ENCODE measurements at places on chromosomes 5 and 9.
A peak's percentile ranks its signal among the peaks of the same experiment; 100 is the strongest.

GRCh38 chr5:103224118-103224893, 34.3 kb upstream of the MACIR start:
- peak; percentile 17 for DNase-seq

GRCh38 chr9:136206602-136207275, 1.8 kb upstream of the LHX3 start:
- no peak for DNase-seq

DNA sequence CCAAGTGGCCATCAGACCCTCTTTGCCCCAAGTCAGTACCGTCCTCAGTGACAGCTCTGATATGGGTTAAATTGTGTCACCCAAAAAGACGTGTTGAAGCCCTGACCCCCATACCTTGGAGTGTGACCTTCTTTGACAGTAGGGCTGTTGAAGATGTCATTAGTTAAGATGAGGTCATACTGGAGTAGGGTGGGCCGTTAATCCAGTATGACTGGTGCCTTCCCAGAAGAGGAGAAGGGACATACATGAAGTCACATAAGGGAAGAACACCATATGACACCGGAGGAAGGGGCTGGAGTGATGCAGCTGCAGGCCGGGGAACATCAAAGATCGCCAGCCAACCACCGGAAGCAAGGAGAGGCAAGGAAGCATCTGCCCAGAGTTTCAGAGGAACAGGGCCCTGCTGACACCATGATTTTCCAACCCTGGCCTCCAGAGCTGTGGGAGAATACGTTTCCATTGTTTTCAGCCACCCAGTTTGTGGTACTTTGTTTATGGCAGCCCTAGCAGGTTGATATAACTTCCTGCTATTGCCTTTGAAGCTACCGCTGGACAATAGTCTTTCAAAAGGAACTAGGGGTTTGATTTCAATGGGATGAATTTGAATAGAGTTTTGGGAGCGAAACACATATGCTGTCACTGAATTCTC, 36.4 kb upstream of the CPEB4 start:
- DNase-seq, result no peak

- DNase-seq, result no peak
Measured at GRCh38 chr5:11422342-11422741, 481.9 kb downstream of the CTNND2 start.

GRCh38 chr5:138809391-138809790, 56.2 kb downstream of the CTNNA1 start:
- no peak for DNase-seq

DNA sequence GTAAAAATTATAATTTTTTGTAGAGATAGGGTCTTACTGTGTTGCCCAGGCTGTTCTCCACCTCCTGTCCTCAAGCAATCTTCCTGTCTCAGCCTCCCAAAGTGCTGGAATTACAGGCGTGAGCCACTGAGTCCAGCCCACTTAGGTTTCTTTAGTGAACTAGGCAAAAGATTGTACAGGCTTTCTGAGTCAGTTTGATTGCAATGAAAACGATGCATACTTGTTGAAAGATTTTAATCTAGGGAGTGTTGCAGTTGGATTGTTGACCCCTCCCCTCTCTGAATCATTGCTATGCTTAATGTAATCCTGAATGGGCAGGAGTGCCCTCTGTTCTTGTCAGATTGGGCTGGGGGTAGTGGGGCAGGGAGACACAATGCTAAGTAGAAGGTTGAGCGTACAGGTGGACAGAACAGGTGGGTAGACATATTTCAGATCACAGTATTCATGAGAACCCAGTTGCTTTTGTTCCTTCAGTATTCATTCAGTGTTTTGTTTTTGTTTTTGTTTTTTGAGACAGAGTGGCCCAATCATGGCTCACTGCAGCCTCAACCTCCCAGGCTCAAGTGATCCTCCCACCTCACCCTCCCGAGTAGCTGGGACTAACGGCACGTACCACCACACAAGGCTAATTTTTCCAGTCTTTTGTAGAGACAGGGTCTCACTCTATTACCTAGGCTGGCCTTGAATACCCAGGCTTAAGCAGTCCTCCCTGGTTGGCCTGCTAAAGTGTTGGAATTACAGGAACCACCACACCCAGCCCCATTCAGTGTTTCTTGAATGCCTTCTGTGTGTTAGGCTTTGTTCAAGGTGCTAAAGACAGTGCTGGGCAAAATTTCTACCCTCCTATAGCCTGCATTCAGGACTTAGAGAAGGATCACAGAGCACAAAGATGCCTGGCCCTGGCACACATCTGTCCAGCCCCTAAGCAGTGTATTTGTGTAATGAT, 70.1 kb downstream of the KIAA1958 start:
- DNase-seq, result no peak

GRCh38 chr5:114305402-114306207, 56.3 kb upstream of the KCNN2 start:
- no peak for DNase-seq

DNA sequence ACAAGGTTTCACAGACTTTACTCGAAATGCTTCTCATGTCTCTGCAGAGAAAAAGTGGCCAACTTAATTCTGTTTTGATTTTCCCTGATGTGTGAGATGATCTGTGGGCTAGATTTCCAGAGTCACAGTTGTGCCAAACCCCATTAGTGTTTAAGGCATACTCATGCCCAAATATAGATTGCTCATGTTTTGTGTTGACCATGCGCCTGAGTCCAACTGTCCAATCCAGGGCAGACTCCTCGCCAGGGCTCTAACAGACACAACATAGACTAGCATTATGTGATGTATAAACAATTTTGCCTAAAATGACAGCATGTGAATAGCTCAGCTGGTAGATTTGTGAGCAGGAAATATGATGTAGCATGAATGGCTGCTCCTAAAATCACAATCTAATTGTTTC, 128.1 kb downstream of the PRDM6 start:
- no peak for DNase-seq

- no peak for DNase-seq
Measured at GRCh38 chr5:111937094-111937493, 180.1 kb upstream of the NREP start.

DNA sequence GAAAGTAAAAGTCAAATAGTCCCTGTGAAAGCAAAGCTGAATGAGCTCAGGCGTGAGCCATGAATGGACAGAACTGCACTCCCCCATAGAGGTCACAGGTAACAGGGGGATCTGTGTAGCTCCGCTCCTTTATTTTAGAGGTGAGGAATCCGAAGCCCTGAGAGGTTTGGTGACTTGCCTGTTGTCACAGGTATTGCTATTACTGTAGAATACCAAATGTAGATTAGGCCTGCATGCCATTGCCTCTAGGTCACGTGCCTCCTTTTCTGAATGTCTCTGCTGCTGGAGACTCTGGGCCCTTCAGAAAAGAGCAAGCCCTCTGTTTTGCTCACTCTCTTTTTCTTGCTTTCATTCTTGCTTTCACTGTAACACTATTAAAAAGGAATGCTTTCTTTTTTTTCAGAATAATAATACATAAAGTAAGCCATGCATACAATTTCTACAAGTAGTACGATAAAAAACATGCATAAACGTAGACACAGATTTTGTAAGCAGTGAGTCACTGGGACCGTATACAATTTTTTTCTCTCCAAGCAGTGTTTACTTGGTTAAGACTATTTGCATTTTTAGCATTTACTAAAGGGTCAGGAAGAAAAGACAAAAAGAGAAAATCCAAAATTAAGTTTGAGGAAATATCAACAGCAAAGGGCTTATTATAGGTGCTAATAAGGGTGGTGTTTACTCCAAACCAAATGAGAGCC, 568.7 kb upstream of the ADAMTS16 start:
- DNase-seq, result no peak

DNA sequence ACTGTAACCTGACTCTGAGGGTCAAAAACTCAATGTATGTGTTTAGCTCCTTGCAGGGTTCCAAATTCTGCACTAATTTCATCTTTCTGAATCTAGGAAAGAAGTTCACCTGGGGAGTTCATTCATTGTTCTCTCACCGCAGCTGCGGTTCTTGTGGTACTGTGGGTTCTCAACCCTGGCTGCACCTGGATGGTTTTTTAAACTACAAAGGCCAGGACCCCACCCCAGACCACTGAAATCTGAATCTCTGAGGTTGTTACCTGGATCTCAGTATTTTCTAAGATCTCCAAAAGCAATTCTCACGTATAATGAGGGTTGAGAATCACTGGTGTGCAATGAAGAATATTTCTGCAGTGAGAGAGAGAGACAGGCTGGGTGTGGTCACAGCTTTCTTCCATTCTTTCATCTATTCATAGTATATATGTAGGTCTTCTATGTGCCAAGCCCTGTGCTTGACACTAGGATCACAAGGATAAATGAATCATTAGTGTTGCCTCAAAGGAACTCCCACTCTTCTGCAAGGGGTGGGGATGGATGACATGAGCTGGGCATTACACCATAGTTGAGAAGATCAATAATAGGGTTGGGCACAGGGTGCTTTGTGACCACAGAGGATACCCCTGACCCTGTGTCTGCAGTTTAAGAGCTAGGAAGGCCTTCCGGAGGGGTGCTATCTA, 109.8 kb downstream of the GALNT10 start:
- DNase-seq, result no peak

- DNase-seq, result no peak
Measured at GRCh38 chr5:169099801-169100734, 200.9 kb downstream of the SLIT3 start.

GRCh38 chr9:5817862-5818261, 15.1 kb downstream of the ERMP1 start:
- no peak for DNase-seq

GRCh38 chr9:70043689-70044489, at the start of gene MAMDC2:
TSS of gene MAMDC2 (plus strand) at chr9:70043848. CDS start at chr9:70044198, 350 bp downstream.
- DNase-seq, result no peak

GRCh38 chr9:110994771-110995241, 43.5 kb downstream of the LPAR1 start:
- DNase-seq, result no peak

- no peak for DNase-seq
Measured at GRCh38 chr9:121560921-121561320, 61.3 kb upstream of the GGTA1 start.

GRCh38 chr5:40402007-40402364, 277.7 kb upstream of the PTGER4 start:
- peak; percentile 56 for DNase-seq

GRCh38 chr9:78298046-78298765, 1.3 kb downstream of the PSAT1 start:
- no peak for DNase-seq

- DNase-seq, result no peak
Measured at GRCh38 chr5:144134194-144134826, 36.1 kb downstream of the YIPF5 start.

DNA sequence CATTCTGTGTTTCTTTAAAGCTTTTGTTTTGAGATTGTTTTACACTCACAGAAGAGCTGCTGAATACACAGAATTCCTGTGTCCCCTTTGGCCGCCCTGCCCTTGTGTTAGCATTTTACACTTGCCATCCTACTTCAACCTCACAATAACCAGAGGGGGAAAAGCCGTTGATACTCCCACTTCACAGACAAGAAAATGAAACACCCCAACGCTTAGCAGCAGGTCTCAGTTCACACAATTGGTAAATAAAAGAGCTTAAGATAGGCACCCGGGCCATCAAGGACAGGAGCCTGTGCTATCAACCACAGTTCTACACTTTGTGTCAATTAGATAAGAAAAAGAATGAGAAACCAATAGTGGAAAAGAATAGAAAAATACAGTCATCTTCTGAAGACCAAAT, 178.0 kb downstream of the SYK start:
- no peak for DNase-seq

DNA sequence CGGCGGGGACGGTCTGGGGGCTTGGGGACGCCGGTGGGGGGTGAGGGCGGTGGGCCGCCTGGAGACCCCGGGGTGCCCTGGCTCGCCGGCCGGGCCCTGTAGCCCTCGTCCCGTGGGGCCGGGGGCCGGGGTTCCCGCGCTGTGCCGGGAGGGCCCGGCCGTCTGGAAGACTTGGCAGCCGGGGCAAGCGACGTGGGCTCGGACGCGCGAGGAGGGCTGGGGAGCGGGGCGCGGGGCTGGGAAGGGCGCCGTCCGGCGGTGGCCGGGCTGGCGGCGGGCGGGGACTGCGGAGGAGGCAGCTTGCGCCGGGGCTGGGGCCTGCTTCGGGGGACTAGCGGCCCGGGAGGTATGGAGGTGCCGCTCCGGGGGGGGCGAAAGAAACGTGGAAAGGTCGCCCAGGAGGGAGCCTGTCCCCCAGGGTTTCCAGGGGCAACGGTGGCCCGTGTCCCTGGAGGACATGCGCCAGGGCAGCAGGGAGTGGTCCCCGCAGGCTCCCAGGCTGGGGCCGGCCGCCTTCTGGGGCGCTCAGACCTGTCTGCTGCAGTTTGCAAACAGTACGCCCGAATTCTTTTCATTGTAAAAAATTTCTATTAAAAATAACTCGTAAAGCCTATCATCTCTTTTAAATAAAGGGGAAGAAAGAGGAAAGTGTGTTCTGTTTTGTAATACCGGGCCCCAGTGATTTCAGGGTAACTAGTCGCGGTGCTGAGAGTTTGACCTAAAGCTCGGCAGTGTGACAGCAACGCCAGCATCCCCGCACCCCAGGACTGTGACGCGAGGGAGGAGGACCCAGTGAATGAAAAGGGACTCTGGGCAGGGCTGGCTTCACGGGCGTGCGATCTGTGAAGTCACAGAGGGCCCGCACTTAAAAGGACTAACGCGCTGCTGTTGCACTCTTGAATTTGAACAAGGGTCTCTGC, 752 bp upstream of the ANKH start:
- peak; percentile 71 for DNase-seq

DNA sequence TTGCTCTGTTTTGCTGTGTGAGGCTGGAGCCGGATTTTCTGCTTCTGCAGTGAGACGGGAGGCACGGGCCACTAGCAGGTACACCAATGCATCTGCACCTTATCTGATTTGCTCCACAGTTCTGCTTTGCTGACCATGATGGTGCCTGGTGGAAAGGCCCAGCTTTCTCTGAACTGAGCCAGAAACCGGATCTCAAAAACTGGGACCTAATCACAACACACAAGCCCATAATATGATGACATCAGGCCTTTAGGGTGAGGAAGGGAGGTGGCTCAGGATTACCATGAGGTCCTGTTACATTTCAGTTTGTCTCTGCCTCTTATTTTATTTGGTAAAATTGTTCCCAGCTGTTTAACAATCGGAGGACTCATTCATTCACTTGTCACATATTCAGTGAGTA, 49.8 kb downstream of the FGF1 start:
- DNase-seq, result no peak

- DNase-seq, result no peak
Measured at GRCh38 chr5:38866362-38867031, 20.7 kb downstream of the OSMR start.

DNA sequence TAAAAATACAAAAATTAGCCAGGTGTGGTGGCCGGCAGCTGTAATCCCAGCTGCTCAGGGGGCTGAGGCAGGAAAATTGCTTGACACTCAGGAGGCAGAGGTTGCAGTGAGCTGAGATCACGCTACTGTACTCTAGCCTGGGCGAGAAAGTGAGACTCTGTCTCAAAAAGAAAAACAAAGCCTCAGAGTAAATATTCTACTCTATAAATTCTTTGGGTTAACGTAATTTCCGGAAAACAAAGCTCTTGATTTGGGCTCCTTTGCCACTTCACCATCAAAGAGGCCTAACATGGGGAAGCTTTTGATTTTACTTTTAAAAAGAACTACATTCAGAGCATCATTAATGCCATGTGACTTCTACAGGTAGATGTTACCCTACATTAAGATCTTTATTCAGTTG, 103.1 kb downstream of the SERINC5 start:
- DNase-seq, result no peak

GRCh38 chr5:176396330-176396729, 7.8 kb downstream of the HIGD2A start:
- DNase-seq, result no peak
